ENCODE measurements at places on chromosomes 2 and 18.

DNA sequence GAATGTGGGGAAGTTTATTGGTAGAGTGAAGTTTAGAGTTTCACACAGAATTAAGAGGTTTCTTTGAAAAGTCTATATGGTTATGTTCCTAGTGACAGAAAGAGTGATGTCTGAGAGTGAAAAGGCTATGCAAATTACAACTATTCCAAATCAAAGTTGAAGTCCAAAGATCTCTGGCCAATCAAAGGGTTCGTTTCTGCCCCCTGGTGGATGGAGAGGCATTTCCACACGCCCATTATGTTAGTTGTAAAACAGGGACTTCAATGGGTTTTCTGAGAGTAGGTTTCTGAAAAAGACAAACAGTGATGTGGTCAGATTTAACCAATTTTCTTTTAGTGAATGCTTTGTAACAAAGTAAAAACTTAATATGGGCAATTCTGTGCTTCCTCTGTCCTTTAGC lies 441.5 kb upstream of the POU3F3 start:
- no peak for DNase-seq

DNA sequence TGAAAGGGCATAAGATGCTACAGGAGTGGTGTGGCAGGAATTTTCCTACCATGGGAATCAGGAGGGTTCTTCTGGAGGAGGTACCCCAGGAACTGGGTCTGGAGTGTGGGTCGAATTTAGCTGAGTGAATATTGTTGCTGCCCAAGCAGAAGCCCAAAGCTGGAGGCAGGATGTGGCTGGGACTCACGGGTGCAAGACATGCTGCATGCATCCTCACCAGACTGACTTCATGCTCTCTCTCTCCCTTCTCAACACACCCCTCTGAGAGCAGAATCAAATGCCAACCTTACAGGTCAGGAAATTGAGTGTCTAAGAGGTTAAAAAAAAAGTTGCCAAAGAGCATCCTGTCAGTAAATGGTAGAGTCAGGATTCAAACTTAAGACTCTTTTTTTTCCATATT lies 78.8 kb upstream of the TTC39C start:
- no peak for DNase-seq

- peak; percentile 40 for DNase-seq
Measured at GRCh38 chr2:38740851-38741731, 10.1 kb downstream of the SRSF7 start.

- DNase-seq, result no peak
Measured at GRCh38 chr18:79483971-79484491, 88.3 kb downstream of the NFATC1 start.

GRCh38 chr18:44731530-44732237 lies 51.0 kb downstream of the SETBP1 start:
- DNase-seq, result no peak

DNA sequence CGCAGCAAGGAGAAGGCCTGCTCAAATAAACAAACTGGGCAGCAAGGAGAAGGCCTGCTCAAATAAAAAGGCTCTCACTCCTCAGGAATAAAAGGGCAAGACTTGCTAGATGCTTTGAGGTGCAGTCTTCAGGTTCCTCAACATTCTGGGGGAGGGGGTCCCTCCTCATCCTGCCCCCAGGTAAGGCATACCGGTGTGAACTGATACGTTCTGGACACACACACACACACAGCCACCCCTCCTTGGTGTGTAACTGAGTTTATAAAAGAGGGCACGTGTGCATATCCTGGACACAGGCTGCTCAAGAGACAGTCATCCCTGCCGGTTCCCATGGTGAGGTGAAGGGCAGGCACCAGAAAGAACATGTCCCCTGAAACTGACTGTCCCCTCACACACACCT lies 4.5 kb downstream of the TEX261 start:
- no peak for DNase-seq

DNA sequence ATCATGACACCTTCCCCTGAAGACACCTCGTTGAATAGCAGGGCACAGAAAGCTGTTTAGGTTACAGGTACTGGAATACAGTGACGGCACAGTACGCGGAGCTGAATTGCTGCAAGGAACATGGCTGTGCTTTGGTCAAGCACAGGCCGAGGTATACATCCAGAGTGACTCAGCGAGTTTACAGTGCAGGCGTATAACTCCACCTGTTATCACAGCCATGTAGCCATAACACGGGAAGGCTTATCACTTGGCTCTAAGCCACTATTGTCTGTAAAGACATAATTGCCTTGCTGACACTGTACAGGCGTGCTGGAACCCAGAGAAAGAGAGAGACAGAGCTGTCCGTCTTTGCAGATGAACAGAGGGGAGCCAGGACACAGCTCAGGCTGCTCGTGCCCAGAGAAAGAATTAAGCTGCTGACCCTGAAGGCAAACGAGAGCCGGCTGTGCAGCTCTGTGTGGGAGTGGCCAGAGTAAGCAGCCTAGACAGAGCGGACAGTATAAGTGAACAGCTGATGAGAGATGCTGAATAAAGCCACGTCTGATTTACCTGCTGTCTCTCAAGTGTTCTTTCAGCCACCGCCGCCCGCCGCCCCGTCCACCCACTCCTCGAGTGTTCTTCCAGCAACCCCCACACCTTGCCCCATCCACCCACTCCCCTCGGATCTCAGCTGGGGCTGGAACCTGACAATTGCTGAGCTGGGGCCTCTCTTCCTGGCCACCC lies 87.3 kb upstream of the PPP1CB start:
- no peak for DNase-seq

DNA sequence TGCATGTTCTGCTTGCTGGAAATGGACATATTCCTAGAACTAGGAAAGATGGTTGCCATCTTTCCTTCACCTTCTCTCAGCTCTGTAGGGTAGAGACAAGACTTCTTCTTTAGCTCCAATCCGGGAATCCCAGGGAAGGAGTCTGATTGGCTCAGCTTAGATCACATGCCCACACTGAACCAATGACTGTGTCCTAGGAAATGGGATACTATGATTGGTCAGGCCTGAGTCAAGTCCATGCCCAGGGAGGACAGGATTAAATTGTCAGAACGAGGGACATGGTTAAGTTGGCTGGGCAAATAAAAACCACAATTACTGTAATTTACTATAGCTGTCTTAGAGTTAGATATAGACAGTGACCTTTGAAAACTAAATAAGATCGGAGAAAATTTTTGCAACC lies 31.4 kb downstream of the SEMA4F start:
- DNase-seq, result no peak

DNA sequence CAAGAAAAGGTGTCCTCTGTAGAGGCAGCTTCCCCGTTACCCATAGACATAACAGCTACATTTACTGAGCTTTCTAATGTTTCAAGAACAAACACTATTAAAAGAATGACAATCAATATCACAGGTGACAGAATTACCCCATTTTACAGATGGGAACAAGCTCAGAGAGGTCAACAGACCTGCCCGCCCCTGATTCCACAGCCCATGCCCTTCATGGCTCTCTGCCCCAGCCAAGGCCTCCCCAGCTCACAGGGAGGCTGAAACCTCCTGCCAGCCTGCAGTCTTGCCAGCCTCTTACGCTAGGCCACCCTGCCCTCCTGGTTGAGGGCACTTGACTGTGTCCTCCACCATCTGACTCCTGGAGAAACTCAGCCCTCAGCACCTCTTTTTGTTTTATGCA lies 19.1 kb upstream of the SLC35F6 start:
- DNase-seq, result no peak

DNA sequence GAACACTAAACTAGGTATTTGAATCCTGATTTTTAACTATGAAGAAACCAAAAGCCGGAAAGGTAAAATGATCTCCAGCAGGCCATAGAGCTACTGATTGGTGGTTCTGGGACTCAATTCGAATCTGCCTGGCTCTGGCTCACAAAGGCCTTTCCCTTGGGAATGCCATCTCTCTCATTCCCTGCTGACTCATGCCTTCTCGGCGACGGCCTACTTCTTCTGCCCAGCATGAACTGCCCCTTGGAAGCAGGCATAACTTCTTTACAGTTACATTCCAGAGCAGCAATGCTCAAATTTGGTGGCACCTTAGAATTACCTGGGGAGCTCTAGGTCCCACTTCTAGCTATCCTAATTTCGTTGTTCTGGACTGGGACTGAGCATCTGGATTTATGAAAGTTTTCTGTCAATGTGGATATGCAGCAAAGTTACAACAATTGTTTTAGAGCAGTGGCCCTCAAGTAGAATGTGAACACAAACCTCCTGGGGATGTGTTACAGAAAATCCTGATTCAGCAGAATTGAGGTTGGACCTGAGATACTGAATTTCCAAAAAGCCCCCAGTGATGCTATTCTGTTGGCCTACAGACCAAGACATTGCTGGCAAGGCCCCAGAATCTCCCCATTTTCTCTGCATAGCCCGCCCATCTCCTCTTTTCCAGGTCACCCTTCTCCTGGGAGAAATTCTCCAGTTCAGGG lies 261.1 kb downstream of the CNTNAP5 start:
- DNase-seq, result no peak

DNA sequence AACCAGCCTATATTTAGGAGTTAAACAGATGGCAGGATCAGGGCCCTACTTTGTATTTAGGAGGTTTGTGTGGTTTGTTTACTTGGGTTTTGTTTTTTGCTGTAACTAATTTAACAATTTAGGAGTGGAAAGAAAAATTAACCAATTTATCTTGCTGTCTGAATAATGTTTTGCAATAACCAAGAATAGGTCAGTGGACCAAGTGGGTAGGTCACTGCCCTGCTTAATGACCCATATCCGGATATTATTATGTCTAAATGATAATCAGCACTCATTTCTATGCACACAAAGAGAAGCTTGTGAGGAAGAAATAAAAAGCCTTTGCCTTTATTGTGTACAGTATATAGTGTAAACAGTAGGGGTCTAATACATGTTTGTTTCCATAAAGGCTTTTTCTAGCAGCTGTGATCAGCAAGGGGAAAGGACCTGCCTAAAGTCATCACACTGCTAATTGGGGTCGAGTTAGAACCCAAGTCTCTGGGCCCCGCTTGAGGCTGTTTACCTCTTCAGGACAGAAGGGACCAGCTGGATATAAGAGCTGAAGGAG lies 76.6 kb downstream of the TGOLN2 start:
- no peak for DNase-seq

GRCh38 chr2:120219766-120220165 lies 3.4 kb downstream of the TMEM185B start:
- no peak for DNase-seq

Measured in GF-D8 (cell line).